ENCODE measurements at places on chromosomes 2 and 18. TPM values are rescaled to one million over a fixed set of nuclear protein-coding genes. Genes with fewer than 3 reads are reported as not detected.

DNA sequence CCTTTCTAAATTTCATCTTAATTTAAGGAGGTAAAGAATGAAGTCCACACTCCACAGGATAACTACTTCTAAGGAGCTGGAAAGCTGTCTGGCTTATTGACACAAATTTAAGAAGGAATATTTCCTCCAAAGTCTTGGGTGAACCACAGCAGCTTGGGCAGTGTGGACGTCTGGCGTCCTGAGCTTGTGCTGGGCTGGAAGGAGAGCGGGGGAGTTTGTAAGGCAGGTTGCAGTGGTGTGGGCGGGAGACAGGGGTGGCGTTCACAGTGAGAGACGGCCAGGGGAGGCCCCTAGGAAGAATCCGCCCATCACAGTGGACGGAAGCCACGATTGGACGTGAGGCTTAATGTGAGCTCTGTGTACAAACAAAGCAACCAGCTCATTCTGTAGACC is 25.7 kb downstream of the ADI1 start:
- DNase-seq, result peak; percentile 77

DNA sequence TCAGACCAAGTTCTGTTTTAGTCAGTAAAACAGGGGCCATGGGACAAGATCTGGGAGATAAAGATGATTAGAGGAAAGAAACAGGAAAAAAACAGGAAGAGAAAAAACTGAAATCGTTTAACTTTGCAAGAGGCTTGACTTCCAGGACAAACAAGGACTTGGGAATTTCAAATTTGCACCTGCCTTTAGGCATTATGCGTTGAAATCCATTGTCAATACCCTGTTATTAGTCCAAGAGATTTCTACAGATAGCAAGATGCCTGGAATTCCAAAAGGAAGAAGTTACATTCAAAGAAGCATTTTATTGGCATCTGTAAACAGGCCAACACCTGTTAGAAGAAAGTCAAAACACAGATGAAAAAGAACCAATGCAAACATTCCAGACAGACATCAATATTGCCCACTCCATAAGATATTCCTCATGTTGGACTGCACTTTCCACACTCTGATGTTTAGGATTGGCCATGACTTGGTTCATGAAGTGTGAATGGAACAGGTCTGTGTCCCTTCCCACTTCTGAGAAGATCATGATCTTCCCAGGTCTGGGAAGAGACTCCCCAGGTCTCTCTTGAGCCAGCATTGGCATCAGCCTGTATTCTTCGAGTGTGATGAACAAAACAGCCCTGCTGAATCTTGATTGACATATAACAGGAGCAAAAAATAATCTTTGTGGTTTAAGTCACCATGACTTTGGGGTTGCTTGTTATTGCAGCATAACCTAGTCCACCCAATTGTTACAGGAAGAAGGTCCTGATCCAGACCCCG is 181.4 kb upstream of the FN1 start:
- no peak for DNase-seq

- DNase-seq, result no peak
Measured at GRCh38 chr2:174632841-174633622, 35.4 kb upstream of the WIPF1 start.

- DNase-seq, result no peak
Measured at GRCh38 chr2:196459539-196459938, 180.0 kb upstream of the CCDC150 start.

- DNase-seq, result no peak
Measured at GRCh38 chr2:219676586-219676985, 49.2 kb downstream of the SLC4A3 start.

CCDC93 gene
- 34.4 TPM for total RNA-seq

DNA sequence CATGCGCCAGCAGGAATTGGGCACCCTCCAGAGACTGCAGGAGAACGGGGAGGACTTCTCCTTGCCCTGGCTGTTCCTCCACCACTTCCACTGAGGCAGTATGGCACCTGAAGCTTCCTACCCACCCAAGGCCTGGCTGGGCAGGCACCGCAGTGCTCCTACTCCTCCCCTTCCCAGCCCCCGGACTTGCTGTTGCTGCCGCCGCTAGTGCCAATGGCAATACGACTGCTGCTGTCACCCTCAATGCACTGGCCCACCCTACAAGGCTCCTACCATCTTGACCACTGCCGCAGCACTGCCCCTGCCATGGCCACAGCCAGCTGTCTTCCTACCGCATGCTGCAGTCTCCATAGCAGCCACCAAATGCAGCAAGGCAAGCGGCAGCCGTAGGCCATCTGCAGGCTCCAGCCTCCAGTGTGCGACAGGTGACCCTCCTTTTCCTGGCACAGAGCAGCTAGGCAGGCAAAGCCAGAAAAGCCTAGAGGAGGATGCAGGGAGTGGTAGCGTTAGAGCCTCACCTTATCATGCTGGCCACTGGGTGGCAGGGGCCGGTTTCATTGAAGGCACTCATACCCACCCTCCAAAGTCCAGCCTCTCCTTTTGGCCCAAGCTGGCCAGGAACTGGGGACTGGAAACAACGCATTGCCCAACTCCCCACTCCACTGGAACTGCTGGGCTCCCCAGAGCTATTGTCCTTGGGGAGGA is 47.4 kb upstream of the ANKRD62 start:
- no peak for DNase-seq

- DNase-seq, result no peak
Measured at GRCh38 chr2:172525601-172526000, 30.3 kb upstream of the PDK1 start.

GRCh38 chr2:226581661-226582060 is 218.0 kb downstream of the IRS1 start:
- no peak for DNase-seq

RGPD4 gene
- not detected for total RNA-seq

GRCh38 chr2:217650229-217650628 is 352.6 kb downstream of the TNS1 start:
- DNase-seq, result no peak

DNA sequence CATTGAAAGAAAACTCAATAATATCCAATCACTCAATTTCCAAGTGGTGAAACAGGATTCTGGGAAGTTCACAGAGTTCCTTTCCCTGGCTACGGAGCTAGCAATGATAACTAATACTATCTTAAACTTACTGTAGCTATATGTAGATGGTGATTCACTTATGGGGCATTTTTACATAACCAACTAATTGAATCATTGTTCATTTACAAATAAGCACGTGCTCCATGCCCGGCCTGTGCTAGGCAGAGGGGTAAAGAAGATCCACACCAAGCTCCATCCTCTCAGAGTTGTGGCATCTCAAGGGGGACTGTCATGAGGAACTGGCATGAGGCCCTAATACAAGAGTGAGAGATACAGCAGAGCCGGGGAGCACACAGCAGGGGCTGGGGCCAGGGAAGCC is 176.3 kb downstream of the ANKRD30B start:
- DNase-seq, result no peak

GRCh38 chr2:154243685-154244084 is 372.0 kb downstream of the GALNT13 start:
- DNase-seq, result no peak

AGXT gene
- 1.2 TPM for total RNA-seq

TMEM247 gene
- not detected for total RNA-seq

HOXD9 gene
- 2.4 TPM for total RNA-seq

DNA sequence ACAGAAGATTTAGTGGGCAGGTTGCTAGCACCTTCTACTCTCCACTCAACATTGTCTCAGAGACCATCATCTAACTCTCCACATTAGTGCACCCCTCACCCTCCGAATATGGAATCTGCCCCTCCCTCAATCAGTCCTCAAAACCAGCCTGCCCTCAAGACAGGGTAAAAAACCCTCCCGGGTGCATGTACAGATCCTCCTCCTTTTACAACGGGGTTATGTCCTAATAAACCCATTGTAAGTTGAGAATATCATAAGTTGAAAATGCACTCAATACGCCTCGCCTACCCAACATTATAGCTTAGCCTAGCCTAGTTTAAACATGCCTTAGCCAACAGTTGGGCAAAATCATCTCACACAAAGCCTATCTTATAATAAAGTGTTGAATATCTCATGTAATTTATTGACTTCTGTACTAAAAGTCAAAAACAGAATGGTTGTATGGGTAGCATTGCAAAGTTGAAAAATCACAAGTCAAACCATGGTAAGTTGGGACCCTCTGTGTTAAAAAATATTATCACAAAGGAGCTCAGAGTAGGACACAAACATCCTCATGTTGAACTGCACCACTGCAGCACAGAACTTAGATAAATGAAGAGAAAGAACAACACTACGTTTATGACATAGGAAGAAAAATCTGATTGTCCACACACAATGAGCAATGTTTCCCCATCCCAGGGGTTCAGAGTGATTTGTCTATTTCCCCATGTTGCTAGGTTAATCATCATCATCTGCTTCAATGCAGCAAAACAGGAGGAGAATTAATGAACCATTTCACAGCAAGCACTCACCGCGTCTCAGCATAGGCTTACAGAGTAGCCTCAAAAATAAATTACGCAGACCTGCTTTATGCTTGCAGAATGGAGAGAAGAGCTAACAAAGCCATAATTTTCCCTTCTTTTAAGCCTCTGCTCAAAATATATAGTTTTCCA is 184.1 kb upstream of the ARL4C start:
- no peak for DNase-seq

- no peak for DNase-seq
Measured at GRCh38 chr2:69807821-69808540, 21.5 kb upstream of the GMCL1 start.

- no peak for DNase-seq
Measured at GRCh38 chr2:240959941-240960308, 38.5 kb upstream of the SNED1 start.

- DNase-seq, result peak; percentile 52
Measured at GRCh38 chr2:239461291-239462190, 60.7 kb upstream of the HDAC4 start.

DNA sequence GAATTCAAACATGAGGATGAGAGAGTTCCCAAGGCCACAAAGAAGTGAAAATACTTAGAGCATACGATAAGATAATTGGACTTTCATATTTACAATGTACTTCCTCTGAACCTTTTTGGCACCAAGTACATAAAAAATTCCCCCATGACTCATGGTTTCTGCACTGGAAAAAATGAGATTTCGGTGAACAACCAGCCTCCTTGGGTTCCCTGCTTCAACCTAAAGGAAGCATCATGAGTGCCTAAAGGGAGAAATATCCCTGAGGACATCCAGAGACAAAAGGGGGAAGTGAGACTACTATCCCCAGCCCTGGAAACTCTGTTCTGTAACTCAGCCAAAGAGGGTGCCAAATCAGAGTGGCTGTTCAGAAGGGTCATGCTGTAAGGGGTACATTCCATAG is 562.7 kb upstream of the SLC39A10 start:
- DNase-seq, result no peak

PROKR1 gene
- not detected for total RNA-seq

SKOR2 gene
- total RNA-seq, result not detected

GRCh38 chr18:415617-416612 is 84.6 kb downstream of the COLEC12 start:
- no peak for DNase-seq

- DNase-seq, result no peak
Measured at GRCh38 chr2:193749485-193749884, 1554.8 kb upstream of the TMEFF2 start.

DNA sequence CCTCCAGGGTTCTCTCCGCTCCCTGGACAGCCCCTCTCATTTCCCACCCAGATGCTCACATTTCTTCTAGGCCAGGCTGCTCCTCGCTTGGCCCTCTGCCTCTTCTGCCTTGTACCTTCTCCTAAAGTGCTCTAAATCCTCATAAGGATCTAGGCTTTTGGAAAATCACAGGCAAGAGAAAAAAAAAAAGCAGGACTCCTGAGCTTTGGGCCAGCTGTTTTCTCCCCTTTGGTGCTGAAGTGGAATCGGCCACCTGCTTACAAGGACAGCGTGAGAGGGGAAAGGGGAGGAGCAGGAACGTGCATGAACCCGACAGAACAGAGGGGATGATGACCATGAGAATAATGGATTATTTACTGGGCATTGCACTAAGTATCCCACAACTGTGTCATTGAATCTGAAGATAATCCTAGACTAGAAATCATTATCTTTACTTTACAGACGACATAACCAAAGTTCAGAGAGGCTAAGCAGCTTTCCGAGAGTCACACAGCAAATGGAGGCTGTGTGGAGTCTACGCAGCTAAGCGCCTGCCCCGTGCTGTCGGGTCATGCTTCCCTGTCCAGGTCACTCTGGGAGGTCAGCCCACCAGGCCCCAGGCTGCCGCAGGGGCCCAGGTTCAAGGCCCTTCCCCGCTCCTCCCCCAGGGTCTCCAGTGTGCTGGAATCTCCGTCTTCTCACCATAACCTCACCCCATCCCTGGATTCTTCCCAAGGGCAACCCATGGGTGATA is 141.9 kb downstream of the PXDN start:
- DNase-seq, result no peak
